ENCODE measurements at places on chromosomes 12 and 14. TPM values are rescaled to one million over a fixed set of nuclear protein-coding genes. Genes with fewer than 3 reads are reported as not detected.

CRIP1 gene
- total RNA-seq: 0.73 TPM

PLEK2 gene
- total RNA-seq: 0.64 TPM

RNASE4 gene
- total RNA-seq: 2.6 TPM

GRCh38 chr12:11580125-11580751 is 69.2 kb upstream of the ETV6 start:
- DNase-seq: no peak

DNA sequence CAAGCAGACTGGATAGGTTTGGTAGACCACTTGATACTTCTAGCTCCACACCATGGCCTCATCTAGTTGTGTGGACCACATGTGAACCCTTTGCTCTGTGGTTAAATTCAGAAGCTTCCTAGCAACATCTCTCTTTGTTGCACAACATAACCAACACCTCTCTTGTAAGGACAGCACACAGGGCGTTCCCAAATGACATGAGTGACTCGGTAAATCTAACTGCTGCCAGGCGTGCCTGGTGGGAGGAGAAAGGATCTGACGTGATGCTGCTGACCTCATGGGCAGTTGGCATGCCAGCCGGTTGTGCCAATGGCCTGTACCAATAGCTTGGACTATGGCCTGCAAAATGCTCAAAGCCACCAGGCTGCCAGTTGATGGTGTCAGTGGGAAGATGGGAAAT is 93.8 kb downstream of the CPSF2 start:
- no peak for DNase-seq

GRCh38 chr14:70121521-70121920 is 67.2 kb downstream of the SLC8A3 start:
- DNase-seq: no peak

- no peak for DNase-seq
Measured at GRCh38 chr12:25558586-25558985, 5.5 kb upstream of the LMNTD1 start.

- no peak for DNase-seq
Measured at GRCh38 chr14:36504771-36505175, 15.3 kb downstream of the NKX2-1 start.

DNA sequence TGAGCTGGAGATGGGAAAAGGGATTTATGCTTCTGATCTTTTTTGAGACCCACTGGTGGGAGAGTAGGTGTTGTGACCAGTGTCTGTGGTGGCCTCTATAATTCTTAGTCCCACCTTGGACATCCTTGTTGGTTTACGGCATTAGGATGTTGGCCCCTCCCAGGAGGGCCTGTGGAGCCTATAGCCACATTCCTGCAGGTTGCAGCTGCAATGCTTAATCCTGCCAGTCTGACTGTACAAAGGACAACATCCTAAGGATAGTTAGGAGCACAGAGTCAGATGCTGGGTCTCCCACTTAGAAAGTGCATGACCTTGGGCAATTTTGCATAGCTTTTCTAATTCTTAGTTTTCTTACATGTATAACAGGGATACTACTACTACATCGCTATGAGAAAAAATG is 150.9 kb upstream of the SLC38A2 start:
- DNase-seq: no peak

DNA sequence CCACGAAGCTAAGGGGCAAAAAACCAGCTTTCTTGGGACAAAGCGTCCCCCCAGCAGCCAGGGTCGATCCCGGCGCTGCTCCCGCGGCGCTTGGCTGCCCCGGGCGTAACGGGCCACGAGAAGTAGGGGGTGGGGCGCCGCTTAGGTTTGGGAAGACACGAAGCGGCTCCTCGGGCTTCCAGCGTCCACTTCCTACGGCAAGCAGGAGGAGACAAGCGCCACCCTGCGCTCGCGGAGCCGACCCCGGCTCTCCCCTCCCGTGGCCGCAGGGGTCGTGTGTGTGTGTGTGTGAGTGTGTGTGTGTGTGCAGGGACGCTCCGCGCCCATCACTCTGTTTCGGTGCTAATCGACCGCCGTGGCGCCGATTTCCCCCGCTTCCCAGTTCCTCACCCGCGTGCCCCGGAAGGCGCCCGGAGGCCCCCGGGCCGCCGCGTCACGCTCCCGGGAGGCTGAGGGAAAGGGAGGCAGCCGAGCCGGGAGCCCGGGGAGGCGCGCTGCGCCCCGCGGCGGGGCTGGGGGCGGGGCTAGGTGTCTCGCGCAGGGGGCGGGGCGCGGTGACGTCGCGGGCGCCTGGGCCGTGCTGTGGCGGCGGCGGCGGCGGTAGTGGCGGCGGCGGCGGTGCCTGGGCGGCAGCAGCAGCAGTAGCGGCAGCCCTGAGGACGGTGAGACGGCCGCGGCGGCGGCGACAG is at the start of gene ERC1:
ERC1 (plus strand) TSS at position 563 of the 689 bp plus-strand sequence. CDS start 36,681 bp downstream, outside the sequence.
- DNase-seq: peak; percentile 94

DNA sequence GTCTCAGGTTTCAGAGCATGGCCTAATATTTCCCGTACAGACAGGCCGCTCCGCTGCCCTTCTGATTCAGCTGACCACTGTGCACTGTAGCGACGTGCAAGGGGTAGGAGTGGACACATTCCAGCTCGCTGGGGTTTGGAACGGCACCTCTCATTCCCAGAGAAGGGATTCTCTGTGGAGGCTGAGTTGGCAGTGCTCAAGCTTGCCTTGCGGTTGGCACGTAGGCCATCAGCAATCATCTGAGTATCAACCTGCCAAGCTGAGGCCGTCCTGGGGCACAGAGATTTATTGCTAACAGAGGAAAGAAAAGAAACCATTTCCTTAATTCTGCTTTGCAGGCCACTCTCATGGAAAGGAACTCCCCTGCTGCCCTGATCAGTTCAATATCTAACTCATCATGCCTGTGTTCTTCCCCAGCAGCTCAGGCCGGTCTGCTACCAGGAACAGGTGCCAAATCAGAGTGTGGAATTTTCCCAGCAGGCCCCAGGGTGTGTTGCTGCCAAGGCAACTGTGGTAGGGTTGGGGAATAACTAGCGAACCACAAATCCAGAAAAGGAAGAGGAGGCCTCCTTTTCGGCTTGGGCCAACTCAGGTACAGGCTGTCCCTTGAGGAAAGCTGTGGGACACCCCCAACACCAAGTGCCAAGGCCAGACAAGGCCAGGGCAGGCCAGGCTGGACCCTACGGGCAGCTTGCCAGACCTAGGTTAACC is 92.5 kb downstream of the SSPN start:
- peak; percentile 83 for DNase-seq

- DNase-seq: peak; percentile 77
Measured at GRCh38 chr12:70365648-70366518, at the start of gene KCNMB4. KCNMB4 (plus strand) TSS chr12:70366290; CDS start chr12:70366735, 445 bp downstream.

- DNase-seq: no peak
Measured at GRCh38 chr12:109112720-109113465, 3.5 kb upstream of the ACACB start.

- DNase-seq: peak; percentile 72
Measured at GRCh38 chr12:8692573-8692972, 5.2 kb upstream of the RIMKLB start.

GRCh38 chr12:111494676-111495075 is 89.0 kb downstream of the SH2B3 start:
- no peak for DNase-seq

GRCh38 chr12:121794534-121795033 is 1.1 kb upstream of the RHOF start:
- DNase-seq: no peak

GRCh38 chr12:3869865-3870264 is 3.3 kb downstream of the PARP11 start:
- no peak for DNase-seq

Measured in cerebellum (tissue), 4 donors.